SK-N-SH treated with all-trans-retinoic acid at 6 μM for 48 hours (cell line): ENCODE measurements at places on chromosomes 12 and 14.
A peak's percentile ranks its signal among the peaks of the same experiment; 100 is the strongest.

DNA sequence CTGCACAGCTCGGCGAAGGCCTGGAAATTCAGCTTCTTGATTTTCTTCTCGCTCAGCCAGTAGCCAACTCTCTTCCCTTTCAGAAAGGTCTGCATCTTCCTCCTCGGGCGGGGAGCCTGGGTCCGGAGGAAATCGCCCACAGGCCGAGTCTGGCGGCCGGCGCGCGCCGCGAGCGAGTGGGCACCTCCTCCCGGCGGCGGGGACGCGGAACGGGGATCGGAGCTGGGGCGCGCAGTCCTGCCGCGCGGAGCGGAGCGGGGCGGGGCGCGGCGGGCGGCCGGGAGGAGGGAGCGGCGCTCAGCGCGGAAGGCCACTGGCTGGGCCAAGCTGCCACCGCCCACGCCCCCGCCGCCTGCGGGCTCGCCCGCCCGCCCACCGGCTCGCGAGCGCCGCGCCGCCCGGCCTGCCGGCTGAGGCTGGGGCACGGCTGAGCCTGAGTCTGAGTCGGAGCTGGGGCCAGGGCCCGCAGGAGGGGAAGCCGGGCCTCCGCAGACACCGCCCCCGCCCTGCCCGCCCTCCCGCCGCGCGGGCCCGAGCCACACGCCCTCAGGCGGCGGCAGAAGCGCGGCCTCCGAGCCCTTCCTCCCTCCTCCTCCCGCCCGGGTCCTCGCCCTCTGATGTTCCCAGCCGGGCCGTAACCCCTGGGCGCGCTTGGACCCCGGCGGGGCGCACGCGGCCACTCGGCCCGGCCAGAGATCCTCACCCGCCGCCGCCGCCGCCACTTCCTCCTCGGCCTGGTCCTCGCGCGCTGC, 480 bp downstream of the ITPK1 start:
- ATAC-seq = peak; percentile 89

DNA sequence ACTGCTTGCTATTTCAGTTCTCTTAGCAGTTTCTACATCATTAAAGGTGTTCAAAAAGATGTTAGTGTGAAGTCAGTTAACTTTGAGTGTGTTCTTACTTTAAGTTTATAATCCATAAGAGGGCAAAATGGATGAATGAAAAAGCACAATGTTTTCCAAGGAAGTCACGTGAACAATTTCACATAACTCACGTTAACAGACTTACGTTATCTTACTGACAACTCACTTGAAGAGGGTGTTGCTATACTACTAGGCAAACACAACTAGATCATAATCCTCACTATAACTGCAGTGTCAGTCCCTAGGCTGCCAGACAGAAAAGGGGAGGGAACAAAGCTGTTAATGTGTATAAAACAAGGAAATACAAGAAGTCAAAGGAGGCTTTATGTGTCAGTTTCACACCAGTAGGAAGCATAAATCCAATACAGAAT, 6.4 kb downstream of the SLC2A13 start:
- ATAC-seq = no peak

DNA sequence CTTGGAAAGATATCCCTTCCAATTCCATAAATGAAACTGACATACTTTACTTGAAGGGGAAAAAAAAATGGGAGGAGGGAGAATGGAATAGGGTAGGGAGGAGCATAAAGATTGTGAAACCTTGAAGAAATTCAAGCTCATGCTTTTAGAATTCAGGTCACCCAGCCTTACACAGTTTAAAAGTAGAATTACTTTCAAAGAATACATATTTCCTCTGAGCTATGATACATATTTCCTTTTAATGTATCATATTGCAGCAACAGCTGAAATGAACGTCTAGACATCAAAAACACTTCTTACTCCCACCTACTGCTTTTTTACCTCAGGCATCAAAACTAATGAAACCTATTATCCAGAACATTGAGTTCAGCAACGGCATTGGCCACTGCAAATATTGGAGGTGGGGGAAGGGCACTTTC, 156.0 kb downstream of the MED13L start:
- peak; percentile 84 for ATAC-seq

- no peak for ATAC-seq
Observed at GRCh38 chr12:15679151-15679550, 110.0 kb downstream of the EPS8 start.

DNA sequence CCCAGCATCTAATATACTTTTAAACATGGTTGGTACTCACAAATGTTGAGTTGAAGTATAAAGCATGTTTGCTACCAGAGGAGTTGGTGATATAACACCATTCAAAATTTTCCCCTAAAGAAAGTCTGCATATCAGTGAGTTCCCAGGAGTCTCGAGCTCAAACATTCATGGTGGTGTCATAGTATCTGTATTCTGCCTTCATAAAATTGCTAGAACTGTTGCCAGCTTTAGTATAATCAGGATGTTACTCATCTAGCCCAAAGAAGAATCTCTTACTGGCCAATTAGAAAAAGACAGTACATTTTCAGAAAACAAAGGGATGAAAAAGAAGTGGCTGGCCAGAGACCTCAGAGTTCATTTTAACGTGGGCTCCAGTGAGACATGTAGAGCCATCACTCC, 374.7 kb downstream of the KCNH5 start:
- no peak for ATAC-seq

DNA sequence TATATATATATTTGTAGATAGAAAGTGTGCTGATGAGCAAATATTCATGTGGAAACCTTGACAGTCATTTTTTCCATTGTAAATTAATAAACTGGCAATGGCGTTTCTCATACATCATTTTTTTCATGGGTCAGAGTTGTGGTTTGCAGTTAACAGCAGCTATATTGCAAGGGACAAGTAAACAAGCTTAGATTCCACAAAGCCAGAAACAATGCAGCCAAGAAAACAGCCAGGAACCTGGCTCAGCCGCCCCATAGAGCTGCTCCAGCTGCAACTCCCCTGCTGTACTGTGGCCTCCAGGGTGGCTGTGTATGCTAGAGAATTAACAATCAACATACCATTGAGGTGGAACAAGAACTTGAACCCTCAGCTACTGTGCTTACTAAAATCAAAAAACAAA, 298.2 kb downstream of the TMEM132D start:
- ATAC-seq = no peak

- no peak; the same call in 1 of the 3 replicates for ATAC-seq
Observed at GRCh38 chr14:87992346-87992717, 650 bp downstream of the GALC start.

DNA sequence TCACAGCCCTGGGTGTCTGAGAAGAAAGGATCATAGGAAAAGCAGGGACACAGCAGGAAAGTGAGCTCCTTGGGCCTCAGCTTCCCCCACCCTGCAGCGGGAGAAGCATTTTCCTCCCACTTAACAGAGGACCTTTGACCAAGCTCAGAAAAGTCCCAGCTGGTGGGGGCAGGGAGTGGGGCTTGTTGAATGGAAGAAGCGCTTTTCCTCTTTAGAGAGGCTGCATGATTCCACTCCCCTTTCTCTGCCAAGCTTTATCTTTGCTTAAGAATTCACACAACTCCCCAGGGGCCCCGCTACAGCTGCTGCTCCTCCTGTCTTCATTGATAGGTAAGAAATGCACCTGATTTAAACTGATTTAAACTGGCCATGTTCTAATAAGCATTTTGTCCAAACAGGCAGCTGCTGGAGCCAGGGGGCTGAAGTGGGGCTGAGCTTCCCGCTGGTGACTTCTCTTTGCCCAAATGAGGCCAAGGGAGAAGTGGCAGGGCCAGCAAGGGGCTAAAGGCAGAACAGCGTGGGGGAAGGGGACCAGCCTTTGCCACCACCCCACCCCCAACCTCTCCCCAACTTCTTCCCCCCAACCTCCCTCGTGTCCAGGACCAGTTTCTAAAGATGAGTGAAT, 1.7 kb upstream of the PAPLN start:
- no peak for ATAC-seq

DNA sequence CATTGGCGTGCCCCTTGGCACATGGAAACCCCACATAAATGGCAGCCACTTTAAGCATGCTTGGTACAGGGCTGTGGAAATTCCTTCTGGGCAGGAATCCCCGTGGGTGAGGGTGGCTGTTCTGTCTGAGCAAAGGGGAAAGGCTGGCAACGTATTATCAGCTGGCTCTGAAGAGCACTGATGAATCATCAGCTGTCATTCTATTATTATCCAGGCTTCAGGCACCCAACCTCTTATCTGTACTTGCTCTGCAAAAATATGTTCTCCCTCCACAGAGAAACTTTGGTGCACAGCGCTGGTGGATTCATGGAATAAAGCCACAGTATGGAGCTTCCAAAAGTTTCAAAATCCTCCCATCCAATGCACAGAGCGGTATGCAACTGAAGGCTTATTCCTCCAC, 167.1 kb downstream of the TBX5 start:
- ATAC-seq = peak; percentile 42

- peak; percentile 98 for ATAC-seq
Observed at GRCh38 chr14:59028476-59029202, 159.8 kb upstream of the DAAM1 start.

- ATAC-seq = peak; percentile 60
Observed at GRCh38 chr12:119988472-119989360, at the start of gene BICDL1. Gene BICDL1, plus strand, starts transcription at chr12:119989236. Its CDS starts 633 bp downstream, at chr12:119989869.

DNA sequence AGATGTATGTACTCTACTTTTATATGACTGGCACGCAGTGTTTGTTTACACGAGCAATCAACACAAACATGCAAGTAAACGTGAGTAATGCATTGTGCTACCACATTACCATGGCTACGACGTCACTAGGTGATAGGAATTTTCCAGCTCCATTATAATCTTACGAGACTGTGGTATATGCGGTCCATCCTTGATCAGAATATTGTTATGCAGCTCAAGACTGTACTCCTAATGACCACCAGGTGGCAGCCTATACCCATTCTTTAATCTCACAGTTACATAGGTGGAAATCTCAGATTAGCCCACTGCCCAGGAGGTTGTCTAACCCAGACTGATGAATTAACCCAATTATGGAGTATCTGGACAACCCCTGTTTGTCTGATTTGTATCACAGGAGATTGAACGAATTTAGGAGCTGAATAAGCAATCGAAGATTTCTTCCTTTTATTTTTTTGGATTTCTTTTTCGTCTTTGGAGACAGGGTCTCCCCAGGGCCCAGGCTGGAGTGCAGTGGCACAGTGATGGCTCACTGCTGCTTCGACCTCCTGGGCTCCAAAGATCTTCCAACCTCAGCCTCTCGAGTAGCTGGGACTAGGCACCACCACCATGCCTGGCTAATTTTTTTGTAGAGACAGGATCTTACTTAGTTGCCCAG, 8.7 kb upstream of the TESPA1 start:
- peak; percentile 96 for ATAC-seq

DNA sequence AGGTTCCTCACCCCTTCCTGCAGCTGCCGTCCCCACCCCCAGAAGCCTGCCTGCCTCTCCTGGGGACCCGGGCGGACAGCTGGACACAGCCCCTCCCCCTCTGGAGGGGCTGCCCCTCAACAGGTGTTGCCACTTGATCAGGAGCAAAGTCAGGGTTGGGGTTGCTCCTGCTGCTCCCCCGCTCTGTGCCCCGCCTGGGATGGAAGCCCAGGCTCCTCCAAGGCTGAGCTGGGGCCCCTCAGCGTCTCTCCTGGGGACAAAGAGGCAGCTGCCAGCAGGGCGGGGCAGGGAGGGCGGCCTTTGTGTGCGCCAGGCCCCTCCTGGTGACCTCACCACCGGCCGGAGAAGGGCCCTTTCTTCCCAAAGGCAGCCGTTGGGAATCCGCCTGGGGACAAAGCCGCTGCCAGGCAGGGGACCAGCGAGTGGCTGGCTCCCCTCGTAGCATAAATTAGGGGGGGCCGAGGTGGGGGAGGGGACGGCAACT, 13.7 kb downstream of the TRMT61A start:
- ATAC-seq = no peak

GRCh38 chr12:56339158-56339422, 406 bp downstream of the IL23A start:
- ATAC-seq = no peak

- ATAC-seq = no peak
Observed at GRCh38 chr12:72717036-72717435, 444.9 kb downstream of the TRHDE start.

GRCh38 chr14:89399594-89400068, 17.4 kb downstream of the FOXN3 start:
- peak; percentile 94 for ATAC-seq

DNA sequence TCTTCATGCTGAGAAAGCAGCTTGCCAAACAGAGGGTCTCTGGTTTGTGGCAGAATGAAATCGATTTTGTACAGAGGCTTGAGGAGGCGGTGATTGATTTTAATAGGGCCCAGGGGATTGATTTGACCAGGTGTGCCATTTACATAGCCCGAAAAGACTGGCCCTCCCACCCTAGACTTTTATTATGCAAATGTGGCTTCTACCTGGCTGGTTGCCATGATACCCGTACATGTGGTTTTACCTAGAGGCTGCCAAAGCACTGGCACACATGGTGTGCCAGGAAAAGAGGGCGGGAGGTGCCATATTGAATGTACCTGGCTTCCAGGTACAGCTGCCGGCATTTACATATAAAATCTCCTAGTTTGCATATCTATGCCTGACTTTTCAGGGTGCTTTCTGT, 18.0 kb upstream of the GUCY2C start:
- no peak for ATAC-seq

- no peak for ATAC-seq
Observed at GRCh38 chr14:69023035-69023434, 43.9 kb upstream of the ACTN1 start.
